ENCODE measurements at places on chromosomes 2 and 18. TPM values are rescaled to one million over a fixed set of nuclear protein-coding genes. Genes with fewer than 3 reads are reported as not detected.

The LRATD1 gene
- total RNA-seq: 1.3 TPM

The SKOR2 gene
- total RNA-seq: not detected

The NEDD4L gene
- 30.5 TPM for total RNA-seq

The GKN2 gene
- total RNA-seq: not detected

The COLEC12 gene
- 297 TPM for total RNA-seq

The KCNK3 gene
- 3.0 TPM for total RNA-seq

The TMEM17 gene
- total RNA-seq: 2.1 TPM

All from hair follicle dermal papilla cell (primary cell).